ENCODE measurements at places on chromosomes 13 and 19.

GRCh38 chr13:44407891-44408290 lies 34.3 kb downstream of the SERP2 start:
- no peak for DNase-seq

DNA sequence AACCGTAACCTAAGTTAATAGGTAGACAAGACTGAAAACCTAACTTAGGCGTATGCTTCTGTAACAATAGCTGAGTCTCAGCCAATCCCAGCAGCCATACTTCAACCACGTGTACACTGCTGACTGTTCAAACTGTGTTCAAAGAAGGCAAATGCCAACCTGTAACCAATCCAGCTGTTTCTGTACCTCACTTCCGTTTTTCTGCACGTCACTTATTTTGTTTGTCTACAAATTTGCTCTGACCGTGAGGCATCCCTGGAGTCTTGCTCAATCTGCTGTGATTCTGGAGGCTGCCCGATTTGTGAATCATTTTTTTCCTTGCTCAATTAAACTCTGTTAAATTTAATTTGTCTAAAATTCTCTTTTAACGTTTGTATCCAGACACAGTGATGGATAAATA lies 59.2 kb downstream of the EDNRB start:
- DNase-seq, result no peak

- no peak for DNase-seq
These were observed 2.3 kb downstream of the U2AF2 start for GRCh38 chr19:55656988-55657747.

DNA sequence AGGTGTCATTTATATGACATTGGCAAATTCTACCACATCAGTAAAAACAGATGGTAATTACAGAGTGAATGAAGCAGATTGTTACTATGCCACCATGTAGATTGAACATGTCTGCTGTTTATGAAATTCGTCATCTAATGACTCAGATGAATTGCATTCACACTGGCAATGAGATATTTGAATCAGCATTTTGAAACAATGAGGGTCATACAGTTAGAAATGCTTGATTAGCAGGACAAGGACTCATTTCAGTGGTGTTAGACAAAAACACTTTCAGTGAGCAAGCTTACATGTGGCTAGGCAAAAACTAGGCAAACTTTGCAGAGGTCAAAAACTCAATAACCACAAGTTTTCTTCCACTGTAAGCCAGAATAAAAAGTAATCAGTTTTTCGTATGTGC lies 1165.0 kb downstream of the SLITRK1 start:
- no peak for DNase-seq

GRCh38 chr19:11499890-11500420 lies 5.7 kb downstream of the ZNF653 start:
- peak; percentile 79 for DNase-seq

- DNase-seq, result peak; percentile 6
These were observed 783.3 kb upstream of the ATXN8OS start for GRCh38 chr13:69324090-69324886.

DNA sequence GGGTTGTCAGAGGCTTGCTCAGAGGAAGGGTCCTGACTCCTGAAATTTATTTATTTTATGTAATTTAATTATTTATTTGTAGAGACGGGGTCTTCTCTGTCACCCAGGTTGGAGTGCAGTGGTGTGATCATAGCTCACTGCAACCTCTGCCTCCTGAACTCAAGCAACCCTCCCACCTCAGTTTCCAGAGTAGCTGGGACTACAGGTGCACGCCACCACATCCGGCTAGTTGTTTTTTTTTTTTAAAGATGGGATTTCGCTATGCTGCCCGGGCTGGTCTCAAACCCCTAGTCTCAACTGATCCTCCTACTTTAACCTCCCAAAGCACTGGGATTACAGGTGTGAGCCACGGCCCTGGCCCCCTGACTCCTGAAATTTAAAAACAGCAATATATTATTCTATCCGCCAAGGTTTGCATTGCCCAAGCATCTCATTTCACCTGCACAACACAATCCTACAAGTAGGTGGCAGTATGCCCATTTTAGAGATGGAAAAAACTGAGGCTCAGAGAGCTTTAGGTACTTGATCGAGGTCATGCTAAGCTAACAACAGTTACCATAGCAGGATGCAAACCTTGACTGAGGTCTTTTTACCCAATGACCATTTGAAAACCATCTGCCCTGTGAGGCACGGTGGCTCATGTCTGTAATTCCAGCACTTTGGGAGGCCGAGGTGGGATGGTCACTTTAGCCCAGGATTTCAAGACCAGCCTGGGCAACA lies 18.1 kb downstream of the ARHGEF18 start:
- peak; percentile 61 for DNase-seq

- peak; percentile 9 for DNase-seq
These were observed 680.1 kb downstream of the DIAPH3 start for GRCh38 chr13:59483501-59484145.

DNA sequence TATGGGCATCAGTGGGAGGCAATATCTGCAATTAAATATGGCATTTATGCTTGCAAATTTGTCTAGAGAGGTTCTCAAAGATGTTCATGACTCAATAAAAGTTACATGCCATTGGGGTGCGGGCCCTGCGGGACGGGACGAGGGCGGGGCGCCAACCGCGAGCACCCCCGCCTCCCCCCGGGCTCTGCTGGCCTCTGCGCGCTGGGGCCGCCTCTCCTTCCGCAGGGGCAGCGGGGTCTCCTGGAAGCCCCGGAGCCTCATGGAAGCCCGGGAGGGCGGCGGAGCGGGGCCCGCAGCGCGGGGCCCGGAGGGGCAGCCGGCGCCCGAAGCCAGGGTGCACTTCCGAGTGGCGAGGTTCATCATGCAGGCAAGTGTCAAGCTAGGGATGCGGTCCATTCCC lies 179.2 kb downstream of the TPTE2 start:
- DNase-seq, result no peak

DNA sequence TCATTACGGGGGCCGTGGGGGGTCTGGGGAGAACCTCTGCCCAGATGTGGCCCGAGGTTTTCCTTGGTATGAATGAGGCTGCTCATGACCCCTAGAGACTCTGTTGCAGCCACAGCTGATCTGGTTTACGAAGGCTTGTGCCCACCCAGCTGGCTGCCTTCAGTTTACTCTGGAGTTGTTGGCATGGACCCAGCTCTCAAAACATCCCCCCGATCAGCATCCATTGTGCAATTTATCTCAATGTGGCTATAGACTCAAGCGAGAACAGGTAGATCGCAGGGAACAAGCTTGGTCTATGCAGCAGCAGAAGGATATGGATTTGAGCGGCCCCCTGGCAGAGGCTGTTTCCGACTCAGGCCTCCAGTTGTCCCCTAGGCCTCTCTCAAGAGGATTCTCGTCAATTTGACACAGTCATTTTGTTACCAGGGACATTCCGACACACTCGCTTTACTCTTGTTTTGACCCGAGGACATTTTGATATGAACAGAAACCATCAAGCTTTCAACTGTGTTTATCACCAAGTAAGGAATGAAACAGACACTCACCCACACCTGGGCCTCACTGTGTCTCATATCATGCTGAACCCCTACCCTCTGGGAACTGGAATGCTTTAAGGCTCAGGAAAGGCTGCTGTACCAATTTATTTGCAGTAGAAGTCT lies 161.5 kb downstream of the KATNAL1 start:
- no peak for DNase-seq

DNA sequence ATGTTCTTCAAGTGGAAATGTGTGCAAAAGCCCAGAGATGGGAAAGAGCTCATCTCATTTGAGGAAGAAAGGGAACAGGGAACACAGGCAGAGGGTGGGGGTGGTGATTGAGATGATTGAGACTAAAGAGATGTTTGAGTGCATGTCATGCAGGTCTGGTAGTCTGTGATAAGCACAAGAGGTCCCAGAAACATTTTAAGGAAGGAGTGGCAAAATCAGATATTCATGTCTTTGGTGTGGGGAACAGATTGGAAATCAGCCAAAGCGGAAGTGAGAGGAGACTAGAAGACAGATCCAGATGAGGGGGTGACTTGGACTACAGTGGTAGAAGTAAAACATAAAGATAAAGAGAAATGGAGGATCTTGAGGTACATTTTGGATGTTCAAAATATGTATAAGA lies 39.4 kb upstream of the DACH1 start:
- peak; percentile 85 for DNase-seq

DNA sequence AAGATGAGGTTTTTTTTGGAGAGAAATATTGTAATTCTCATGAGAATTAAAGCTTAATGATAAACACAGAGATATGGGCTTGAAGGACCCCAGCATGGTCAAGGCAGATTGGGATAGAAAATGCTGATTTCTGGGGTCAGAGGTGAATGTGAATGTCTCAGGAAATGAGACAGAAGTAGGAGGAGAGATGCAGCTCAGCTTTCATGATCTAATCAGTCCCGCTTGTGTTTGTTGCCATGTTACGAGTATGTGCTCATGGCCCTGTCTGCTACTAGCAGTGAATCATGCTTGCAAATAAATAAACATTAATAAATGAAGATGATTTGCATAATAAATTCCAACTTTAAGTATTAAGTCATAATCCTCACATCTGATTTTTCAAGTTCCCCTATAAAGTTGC lies 23.0 kb upstream of the NDFIP2 start:
- DNase-seq, result peak; percentile 4

Measured in erythroblast (primary cell).